ENCODE measurements at places on chromosomes 2 and 18. TPM values are rescaled to one million over a fixed set of nuclear protein-coding genes. Genes with fewer than 3 reads are reported as not detected.

Gene FLACC1
- total RNA-seq = 1.4 TPM

Gene TMEM237
- 66.0 TPM for total RNA-seq

Gene LOXHD1
- not detected for total RNA-seq

Gene SULT1C4
- total RNA-seq = not detected

Gene MPV17
- total RNA-seq = 64.8 TPM

Gene SLC9A2
- not detected for total RNA-seq

Gene POLE4
- 24.7 TPM for total RNA-seq

Gene UGT1A8
- total RNA-seq = not detected
